T-helper 22 cell (primary cell): ENCODE measurements at places on chromosomes 7 and 10.
A peak's percentile ranks its signal among the peaks of the same experiment; 100 is the strongest.

DNA sequence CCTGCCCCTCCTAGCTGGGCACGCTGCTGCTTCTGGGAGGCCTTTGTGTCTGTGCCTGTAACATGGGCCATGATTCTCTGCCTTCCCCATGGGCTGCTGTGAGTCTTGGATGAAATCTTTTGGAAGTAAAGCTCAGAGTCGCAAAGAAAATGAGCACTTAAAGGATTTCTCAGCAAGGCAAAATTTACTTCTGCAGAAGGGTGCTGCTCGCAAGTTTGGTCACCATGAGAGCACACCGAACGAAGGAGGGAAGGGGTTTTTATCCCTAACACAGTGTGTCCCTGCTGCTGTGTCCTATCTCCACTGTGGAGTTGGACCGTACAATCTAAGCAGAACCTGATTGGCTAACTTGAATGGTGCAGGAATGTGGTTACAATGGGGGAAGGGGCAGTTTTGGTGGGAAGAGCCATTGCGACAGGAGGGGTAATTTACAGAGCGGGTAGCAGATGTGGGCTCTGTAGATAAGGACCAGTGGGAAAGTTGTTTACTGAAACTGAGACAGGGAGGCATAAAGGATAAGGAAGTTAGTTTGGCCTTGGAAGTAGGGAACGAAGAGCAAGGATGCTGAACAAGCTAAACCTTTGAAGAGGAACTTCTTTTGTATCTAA lies 57.5 kb downstream of the FANK1 start:
- no peak for DNase-seq

DNA sequence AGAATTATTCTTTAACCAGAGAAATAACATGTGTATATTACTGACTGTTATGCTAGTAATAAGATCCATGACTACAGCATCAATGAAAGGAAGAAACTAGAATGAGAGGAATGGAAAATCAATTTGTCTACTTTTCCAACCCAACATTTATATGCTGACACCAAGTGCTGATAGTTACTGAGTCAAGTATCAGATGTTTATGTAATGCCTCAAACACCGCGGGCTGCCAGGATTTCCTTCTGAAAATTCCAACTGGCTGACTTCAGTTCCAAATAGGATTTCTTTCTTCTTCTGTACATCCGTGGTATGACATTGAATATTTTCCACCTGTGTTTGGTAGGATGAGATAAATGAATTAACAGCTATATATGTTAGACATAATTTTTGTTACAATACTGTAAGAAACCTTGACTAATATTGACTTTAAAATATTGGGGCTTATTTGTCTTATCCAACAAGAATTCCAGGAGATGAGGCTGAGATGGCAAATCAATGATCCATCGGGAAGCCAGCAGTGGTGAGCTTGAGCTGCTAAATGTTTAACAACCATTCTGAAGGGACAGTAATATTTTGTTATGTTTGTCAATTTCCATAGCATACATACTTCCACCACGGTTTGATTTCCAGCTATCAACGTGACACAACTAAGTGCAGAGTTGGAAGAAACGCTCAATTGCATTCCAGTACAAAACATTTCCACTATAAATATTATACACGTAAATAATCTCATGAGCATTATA lies 435.2 kb upstream of the AUTS2 start:
- DNase-seq = no peak

DNA sequence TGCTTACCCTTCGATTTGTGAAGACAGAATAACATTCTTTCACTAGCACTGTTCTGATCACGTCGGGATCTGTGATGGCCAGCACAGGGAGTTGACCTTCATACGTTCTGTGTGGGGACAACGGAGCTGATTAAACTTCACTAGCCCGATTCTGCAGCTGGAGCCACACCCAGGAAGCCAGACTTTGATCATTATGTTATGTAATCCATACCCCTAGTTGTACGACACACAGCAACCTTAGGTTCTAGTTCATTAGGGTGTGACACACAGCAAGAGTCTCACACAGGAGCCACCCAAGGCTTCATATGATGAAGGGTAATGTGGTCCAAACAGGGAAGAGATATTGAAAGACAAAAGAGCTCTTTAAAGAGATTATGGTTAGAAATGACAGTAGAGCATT lies 7.2 kb downstream of the CYP3A5 start:
- no peak for DNase-seq

DNA sequence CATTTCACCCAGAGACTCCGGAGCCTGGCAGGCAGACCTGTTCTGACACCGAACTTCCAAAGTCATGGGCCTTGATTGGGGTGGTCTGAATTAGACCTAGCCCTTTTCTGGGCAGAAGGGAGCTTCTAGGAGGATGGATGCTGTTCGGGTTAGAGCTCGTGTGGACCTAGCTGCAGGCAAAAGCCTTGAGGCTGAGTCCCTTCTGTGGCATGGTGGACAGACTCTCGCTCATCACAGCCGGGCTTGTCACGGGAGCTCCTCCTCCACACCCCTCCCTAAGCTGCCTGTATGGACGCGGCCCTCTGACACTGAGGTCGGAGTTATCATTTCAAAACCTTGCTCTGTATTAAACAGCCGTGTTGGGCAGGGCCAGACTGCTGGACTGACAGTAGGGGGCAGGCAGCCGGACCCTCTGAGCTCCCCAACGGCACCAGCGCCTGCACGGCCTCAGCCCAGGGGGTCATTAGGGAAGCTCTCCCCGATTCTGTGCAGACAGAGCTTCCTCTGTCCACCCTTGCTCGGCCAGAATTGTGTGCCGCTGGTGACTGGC lies 2.2 kb downstream of the IRF5 start:
- no peak for DNase-seq

- DNase-seq = peak; percentile 37
These were observed at the start of gene TMEM273 for GRCh38 chr10:49187950-49188761. Gene TMEM273 (minus strand): TSS chr10:49188391. CDS start chr10:49188336, 55 bp downstream.
